ENCODE measurements at places on chromosomes 5 and 9. TPM values are rescaled to one million over a fixed set of nuclear protein-coding genes. Genes with fewer than 3 reads are reported as not detected.

Gene TMEM174
- total RNA-seq = not detected

Gene PDGFRB
- 8.9 TPM for total RNA-seq

Gene SLC34A1
- not detected for total RNA-seq

Gene SLC6A7
- total RNA-seq = not detected

Gene TAF11L13
- not detected for total RNA-seq

Gene COL27A1
- total RNA-seq = 2.6 TPM

Gene CCL27
- 0.16 TPM for total RNA-seq

Gene ANKRD34B
- not detected for total RNA-seq

Gene FRMD3
- 2.2 TPM for total RNA-seq

Gene NFIL3
- total RNA-seq = 3.6 TPM

Gene LRRC19
- total RNA-seq = not detected

Gene SEMA6A
- 6.6 TPM for total RNA-seq

Gene ALDOB
- 0.06 TPM for total RNA-seq

Gene LCN15
- total RNA-seq = not detected

Gene NXNL2
- 0.32 TPM for total RNA-seq

Gene SAXO1
- total RNA-seq = under 0.01 TPM

Gene SMIM15
- total RNA-seq = 72.9 TPM

Gene RNF38
- 11.3 TPM for total RNA-seq

Gene LHX6
- total RNA-seq = 14.1 TPM

Gene INSL4
- not detected for total RNA-seq

Gene ZNF484
- 14.4 TPM for total RNA-seq

Gene ASPN
- total RNA-seq = not detected

Gene TNC
- total RNA-seq = 1.6 TPM

Gene SPATA31A3
- total RNA-seq = not detected

Gene UBE2QL1
- total RNA-seq = not detected

Gene ELAVL2
- 1.3 TPM for total RNA-seq

Gene HK3
- total RNA-seq = under 0.01 TPM

Gene SNCB
- total RNA-seq = 1.1 TPM

Gene DMRT2
- total RNA-seq = not detected

Gene TXNDC8
- not detected for total RNA-seq

Gene PCBD2
- 2.8 TPM for total RNA-seq

Gene OR1Q1
- total RNA-seq = not detected

Gene APBA1
- total RNA-seq = 33.0 TPM

Gene FCN2
- not detected for total RNA-seq

Gene CENPH
- total RNA-seq = 3.1 TPM

Gene CFAP77
- total RNA-seq = not detected

Gene NDUFAF2
- total RNA-seq = 18.9 TPM

Gene F2RL1
- total RNA-seq = 111 TPM

Gene NPDC1
- total RNA-seq = 30.9 TPM

Gene SUSD1
- total RNA-seq = 23.5 TPM

Gene CDC20B
- not detected for total RNA-seq

Gene SPATA31E1
- not detected for total RNA-seq

Gene GLRA1
- not detected for total RNA-seq

Gene PCDHB15
- 1.2 TPM for total RNA-seq

Gene PTCH1
- 3.1 TPM for total RNA-seq

Data from bladder microvascular endothelial cell (primary cell).